ENCODE measurements at places on chromosomes 12 and 14. TPM values are rescaled to one million over a fixed set of nuclear protein-coding genes. Genes with fewer than 3 reads are reported as not detected.

DNA sequence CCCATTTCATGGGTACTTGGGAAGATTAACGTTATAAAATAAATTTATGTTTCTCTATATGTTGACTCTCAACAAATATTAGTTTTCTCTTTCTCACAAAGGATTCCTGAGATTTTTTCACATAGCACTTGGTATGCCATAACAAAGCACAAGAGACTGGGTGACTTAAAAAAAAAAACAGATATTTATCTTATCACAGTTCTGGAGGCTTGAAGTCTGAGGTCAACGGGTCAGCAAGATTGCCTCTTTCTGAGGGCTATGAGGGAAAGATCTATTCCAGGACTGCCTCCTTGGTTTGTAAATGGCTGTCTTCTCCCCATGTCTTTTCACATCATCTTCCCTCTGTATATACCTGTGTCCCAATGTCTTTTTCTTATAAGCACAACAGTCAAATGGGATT lies 153.5 kb upstream of the DIO2 start:
- DNase-seq: no peak

The PZP gene
- total RNA-seq: not detected

The CFAP251 gene
- 3.7 TPM for total RNA-seq

The TBC1D30 gene
- 9.0 TPM for total RNA-seq

The ZC3H10 gene
- total RNA-seq: 6.5 TPM

The OR6C2 gene
- not detected for total RNA-seq
